ENCODE measurements at places on chromosomes 5 and 9.

- DNase-seq, result no peak
These were observed 7.5 kb downstream of the ADAMTS13 start for GRCh38 chr9:133429641-133430161.

GRCh38 chr5:150522504-150523414 is 14.8 kb downstream of the NDST1 start:
- no peak for DNase-seq

GRCh38 chr5:132000241-132000490 is 11.3 kb downstream of the ACSL6 start:
- DNase-seq, result no peak

DNA sequence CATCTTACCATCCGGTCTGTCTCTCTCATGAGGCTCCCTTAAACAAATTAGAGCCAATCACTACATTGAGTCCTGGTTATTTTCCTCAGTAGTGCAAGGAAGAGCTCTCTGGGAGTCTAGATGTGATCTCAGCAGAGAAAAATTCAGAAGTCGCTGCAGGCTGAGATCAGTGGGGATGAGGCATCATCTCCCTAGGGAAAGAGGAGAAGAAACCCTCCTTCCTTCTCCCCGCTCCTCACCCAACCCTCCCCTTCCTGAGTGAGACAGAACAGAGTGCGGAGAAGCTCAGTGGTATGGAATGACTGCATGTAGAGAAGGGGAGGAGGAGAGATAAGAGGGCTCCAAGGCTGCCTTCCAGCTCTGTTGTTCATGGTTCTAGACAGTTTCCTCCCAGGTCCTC is 80.5 kb downstream of the PAPPA start:
- no peak for DNase-seq

- DNase-seq, result peak; percentile 53
These were observed 1.1 kb downstream of the HNRNPA0 start for GRCh38 chr5:137752905-137753690.

- no peak for DNase-seq
These were observed 200.8 kb upstream of the ST8SIA4 start for GRCh38 chr5:101103874-101104273.

DNA sequence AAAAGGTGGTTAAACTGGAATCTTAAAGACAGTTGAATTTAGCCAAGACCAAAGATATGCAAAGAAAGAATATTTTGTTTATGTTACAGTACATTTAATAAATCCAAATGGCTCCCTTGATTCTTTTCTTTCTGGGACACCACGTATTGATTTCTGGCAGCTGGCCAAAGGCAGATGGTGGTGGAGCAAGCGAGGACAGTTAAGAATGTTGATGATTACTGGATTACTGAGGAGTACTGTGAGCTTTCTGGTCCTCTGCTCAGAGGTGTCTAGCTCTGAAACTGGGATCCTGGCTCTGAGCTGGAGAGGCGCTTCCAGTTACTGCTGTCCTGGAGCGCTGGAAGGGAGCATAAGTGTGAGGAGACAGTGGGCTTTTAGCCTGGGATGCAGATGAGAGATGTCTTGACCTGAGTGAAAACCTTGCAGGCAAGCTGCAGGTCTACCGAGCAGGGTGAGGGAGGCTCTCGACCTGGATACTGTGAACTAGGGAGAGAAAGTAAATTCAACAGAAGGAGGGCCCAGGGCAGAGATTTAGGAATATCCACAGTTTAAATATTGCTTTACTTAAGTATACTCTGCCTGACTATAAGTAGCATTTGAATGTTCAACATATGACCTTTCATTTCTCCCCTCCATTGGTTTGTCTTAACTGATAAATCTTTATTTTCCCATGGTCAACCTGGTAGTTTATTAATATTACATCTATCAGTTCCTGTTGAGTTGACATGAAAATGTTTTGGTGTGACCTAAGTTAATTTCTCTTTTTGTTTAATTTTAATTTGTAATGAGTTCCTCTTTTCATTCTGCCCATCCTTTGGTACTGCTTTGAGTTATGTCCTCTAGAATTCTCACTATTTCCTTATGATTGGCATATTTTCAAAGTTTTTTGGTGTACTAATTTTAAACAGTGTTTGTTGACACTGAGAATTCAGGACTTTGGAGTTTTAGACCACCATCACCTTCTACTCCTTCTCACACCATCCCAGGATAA is 3.7 kb downstream of the SYK start:
- DNase-seq, result no peak

DNA sequence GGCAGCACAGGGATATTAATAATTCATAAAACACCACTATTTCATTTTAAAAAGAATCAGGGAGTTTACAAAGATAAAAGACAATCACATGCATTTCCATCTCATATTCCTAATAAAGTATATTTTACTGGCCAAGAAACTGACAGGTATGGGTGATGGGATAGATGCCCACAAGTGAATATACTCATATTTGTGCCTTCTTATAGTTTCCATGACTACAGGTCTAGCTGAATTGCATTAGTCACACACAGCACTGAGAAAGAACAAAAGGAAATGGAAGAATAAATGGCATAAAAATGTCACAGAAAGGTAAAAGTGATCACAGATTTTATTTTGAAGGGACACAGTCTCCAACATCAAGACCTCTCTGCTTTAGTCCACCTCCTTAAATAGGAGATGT is 193.5 kb downstream of the PLK2 start:
- no peak for DNase-seq

DNA sequence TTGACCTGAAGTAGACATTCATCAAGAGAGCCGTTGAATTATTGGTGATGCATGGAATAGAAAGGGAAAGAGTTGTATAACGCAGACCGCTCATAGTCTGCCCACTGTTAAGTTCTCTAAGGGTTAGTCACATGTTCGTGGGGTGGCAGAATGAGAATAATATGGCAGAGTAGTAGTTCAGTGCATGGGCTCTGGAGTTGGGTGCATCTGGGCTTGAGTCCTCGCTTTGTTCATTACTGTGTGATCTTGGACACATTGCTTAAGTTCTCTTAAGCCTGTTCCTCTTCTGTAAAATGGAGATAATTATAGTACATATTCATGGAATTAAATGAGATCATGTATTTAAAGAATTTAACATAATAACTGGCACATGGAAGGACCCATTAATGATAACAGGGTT is 23.6 kb downstream of the TNPO1 start:
- DNase-seq, result no peak

- DNase-seq, result no peak
These were observed 1318.3 kb upstream of the DMAC1 start for GRCh38 chr9:9117866-9118265.

DNA sequence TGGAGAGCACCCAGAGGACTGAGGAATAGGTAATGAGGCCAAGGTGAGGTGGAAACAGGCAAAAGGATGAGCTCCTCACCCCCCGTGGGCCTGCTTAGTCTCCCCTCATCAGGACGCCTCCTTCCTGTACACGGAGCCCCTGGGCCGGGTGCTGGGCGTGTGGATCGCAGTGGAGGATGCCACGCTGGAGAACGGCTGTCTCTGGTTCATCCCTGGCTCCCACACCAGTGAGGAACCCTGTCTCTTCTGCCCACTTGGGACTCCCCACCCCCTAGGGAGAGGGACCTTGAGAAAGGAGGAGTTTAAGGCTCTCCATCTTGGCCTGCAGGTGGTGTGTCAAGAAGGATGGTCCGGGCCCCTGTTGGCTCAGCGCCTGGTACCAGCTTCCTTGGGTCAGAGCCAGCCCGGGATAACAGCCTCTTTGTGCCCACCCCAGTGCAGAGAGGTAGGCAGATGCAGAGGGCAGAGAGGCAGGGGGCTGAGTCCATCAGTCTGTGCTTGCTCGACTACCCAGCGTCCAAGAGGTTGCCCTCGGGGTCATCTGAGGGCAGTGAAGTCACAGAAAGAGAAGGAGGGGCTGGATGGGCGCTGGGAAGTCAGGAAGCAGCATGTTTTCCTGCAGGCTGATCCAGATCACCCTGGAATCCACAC is 7.0 kb downstream of the DOLK start:
- DNase-seq, result no peak

- no peak for DNase-seq
These were observed 10.6 kb upstream of the PWWP2A start for GRCh38 chr5:160129841-160130240.

DNA sequence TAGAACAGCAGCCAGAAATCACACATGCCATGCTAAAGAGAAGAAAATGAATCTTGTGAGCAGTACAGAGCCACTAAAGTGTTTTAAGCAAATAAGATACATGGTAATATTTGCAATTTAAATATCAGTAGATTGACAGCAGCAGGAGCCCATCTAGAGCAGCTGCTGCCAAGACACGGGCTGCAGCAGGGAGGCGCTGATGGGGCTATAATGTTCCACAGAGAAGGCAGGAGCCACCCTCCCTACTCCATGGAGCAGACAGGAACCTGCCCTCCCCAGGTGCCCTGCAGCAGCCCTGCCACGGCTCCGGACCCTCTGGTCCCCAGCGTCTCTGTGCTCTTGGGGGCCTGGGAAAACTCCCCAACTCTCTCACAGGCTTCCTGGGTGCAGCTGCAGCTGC is 224.1 kb upstream of the ISL1 start:
- no peak for DNase-seq

DNA sequence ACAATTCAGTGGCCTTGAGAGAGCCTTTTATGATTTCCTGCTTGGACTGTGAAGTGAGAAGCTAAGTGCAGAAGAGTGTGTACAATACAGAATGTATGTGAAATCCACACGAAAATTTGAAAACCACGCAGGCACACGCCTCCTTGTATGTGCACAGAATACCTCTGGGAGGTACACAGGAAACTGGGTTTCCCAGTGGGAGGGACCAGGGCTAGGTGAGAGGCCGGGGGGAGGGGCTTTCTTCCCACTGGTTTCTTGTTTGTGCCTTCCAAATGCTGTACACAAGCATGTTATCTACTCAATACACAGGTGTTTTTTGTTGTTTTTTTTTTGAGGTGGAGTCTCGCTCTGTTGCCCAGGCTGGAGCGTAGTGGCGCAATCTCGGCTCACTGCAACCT is 16.1 kb downstream of the C9orf50 start:
- no peak for DNase-seq

DNA sequence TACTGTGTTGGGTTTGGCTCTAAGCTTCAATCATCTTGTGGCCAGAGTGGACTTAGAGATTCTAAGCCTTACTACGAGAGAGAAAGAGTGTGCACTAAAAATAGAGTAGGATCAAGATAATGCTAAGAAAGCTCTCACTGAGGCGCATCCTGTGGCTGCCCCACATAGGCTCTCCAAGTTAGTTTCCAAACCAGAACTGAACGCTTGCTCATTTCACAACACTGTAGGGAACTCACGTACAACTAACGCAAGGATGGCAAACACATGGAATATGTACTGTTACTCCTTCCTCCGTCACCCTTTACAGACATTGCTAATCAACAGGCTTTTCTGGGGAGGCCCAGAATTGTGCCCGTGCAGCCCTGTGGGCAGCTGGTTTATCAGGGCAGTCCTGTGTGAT is 90.9 kb downstream of the EQTN start:
- DNase-seq, result no peak

GRCh38 chr9:122978601-122979000 is 37.8 kb downstream of the RABGAP1 start:
- DNase-seq, result no peak

- no peak for DNase-seq
These were observed 15.7 kb downstream of the TTF1 start for GRCh38 chr9:132390966-132391365.

DNA sequence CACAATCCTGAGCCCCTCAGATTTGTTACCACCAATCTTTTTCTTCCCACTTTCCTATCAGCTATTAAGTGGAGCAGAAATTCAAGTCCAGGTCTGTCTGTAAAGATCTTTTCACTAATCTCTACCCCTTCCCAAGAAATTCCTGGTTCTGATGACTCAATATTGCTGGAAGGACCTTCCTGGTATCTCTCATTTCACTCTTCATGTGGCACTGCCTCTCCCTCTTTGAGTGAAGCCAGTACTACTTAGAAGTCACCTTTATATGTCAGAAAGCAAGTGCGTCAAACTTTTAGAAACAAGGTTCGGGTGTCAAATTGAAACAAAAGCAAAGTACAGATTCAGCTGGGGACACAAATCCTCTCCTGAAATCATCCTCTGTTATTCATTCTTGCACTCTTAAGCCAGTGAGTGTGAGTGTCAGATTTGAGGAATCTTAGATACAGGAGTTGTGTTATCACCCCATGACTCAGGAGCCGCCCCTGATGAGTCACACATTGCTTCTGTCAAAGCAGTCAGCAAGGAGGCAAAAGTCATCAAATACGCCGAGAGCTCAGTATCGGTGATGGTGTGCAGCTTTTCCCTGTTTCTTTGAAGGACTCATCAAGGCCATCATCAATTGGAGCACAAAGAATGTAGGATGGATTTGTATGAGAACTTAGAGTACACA is 313.0 kb downstream of the CETN3 start:
- DNase-seq, result no peak

DNA sequence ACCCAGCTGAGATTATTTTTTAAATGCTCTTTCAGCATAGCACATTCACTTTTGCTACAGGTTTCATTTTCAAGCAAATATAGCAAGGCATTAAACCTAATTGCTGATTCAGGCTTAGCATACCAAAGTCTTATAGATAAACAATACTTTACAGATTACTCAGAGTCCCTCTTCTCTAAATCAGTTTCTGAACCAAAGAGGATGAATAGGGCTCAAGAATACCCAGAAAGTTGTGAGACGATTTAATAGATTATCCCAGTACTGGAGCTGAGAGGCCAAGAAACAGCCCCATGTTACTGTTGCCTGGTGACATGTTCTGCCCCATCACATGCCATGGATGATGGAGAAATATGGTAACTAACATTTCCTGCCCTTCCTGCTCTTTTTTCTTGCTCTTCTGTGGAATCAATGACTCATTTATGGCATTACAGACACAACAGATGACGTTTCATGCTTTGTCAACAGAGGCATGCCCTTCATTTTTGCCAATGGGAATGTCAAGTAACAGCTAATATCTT is 18.1 kb upstream of the SSBP2 start:
- no peak for DNase-seq

DNA sequence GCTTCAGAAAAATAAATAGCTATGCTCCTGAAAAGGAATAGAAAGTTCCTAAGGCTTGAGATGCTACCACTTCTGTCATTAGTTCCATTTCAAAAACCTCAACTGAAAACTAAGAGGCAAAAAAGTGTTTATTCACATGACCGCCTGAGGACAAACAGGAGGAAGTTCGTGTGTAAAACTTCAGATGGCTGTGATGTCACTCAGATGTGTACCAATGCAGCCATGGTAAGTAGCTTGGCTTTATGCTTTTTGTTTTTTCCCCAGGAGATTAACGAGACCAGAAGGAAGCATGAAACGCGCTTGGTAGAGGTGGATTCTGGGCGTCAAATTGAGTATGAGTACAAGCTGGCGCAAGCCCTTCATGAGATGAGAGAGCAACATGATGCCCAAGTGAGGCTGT is 33.0 kb downstream of the LMNB1 start:
- DNase-seq, result no peak

DNA sequence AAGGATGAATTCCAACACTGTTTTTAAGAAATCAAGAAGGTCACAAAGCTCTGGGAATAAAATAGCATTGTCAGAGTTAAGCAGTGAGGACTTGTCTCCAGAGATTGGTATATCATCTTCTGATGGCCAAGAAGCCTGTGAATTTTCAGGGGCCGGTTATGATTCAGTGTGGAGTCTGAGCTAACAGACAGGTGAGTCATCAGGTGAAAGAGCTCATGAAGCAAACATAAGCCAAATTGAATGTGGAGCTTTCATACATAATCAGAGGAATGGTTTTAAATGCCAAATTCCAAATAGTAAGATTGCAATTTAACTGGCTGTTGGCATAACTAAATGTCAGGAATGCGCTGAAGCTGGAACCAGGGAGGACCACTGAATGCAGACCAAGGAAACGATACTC is 494.2 kb downstream of the MTRR start:
- no peak for DNase-seq

Data from ureter (tissue), 1 donor.